IPS-NIHi11 (cell line): ENCODE measurements at places on chromosomes 4 and X.

DNA sequence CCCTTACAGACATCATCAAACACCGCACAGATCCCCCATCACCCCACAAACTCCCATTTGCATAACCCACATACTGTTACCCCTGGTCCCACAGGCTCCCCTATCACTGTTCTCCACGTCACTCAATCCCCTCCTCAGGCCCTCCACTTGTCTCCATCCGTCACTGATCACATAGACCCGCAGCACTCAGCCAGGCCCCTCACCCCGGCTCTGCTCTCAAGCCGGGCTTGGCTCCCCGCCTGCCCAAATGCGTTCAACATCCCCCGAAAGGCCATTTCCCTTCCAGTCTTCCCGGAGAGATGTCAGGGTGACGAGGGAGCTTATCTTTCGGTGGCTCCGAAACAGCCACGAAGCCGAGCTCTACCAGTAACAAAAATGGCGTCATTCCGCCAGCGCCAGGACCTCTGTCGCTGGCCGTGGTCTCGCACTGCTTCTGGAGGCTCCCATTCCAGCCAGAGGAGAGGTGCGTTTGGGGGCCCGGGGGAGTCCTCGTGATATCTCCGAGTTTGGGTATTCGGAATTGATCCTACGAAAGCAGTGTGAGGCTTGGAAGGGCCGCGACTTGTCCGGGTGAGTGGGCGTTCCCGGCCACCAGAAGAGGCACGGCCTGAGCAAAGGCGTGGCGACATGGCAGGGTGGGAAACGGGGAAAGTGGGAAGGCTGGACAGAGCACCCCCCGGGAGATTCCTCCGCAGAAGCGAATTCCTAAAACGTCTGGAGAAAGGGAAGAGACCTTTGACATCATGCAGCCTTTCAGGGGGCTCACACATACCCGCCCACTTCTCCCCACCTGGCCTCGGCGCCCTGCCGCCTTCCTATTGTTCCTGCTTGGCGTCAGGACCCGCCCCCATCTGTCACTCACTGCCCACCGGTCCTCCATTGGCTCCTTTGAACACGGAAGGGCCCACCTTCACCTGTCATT is at the start of gene ZNF630:
Gene ZNF630 (minus strand): TSS at position 577 of the 922 bp plus-strand sequence. CDS start 4,754 bp downstream, outside the sequence.
- peak; percentile 89 for DNase-seq

DNA sequence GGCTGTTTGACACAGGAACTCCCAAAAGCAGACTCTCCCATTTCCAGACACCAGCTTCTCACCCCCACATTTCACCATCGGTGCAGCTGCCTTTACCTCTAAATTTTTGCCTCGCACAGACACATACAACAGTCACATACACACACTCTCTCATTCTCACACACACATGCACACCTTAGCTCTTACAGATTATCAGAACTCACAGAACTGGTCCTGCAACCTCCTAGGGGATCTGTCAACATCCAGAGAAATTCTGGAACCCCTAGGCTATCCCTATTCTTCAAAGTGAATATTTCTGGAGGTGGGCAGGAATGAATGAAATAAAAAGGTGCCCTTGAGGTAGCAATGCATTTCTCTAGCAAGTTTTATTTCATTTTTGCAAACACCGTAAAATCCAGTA is 4.1 kb downstream of the HS6ST2 start:
- DNase-seq = no peak

- DNase-seq = no peak
Observed at GRCh38 chr4:20724915-20725314, 24.7 kb downstream of the PACRGL start.

DNA sequence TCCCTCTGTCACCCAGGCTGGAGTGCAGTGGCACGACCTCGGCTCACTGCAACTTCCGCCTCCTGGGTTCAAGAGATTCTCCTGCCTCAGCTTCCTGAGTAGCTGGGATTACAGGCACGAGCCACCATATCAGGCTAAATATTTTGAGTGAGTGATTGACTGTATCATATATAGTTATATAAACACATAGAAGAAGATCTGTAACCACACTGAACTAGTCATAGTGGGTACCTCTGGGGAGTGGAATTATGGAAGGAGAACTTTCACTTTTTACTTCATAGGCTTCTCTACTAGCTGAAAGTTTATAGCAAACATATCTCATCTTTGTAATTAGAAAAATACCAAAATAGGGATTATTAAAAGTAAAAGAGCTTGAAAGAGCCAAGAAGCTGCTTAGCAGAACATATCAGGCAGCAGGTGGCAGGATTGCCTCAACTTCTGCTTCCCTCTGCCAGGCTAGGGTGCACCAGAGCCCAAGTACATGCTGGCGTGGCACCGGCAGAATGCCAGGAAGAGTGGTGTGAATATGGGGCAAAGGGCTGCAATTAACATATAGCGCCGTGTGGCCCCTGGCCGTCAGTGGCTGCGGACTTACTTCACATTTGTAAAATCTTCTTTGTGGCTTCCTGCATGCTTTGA is 39.5 kb upstream of the CD40LG start:
- DNase-seq = peak; percentile 13

GRCh38 chr4:113695328-113696169 is 66.0 kb downstream of the CAMK2D start:
- DNase-seq = no peak

GRCh38 chrX:9221781-9222180 is 187.9 kb upstream of the FAM9B start:
- DNase-seq = no peak

DNA sequence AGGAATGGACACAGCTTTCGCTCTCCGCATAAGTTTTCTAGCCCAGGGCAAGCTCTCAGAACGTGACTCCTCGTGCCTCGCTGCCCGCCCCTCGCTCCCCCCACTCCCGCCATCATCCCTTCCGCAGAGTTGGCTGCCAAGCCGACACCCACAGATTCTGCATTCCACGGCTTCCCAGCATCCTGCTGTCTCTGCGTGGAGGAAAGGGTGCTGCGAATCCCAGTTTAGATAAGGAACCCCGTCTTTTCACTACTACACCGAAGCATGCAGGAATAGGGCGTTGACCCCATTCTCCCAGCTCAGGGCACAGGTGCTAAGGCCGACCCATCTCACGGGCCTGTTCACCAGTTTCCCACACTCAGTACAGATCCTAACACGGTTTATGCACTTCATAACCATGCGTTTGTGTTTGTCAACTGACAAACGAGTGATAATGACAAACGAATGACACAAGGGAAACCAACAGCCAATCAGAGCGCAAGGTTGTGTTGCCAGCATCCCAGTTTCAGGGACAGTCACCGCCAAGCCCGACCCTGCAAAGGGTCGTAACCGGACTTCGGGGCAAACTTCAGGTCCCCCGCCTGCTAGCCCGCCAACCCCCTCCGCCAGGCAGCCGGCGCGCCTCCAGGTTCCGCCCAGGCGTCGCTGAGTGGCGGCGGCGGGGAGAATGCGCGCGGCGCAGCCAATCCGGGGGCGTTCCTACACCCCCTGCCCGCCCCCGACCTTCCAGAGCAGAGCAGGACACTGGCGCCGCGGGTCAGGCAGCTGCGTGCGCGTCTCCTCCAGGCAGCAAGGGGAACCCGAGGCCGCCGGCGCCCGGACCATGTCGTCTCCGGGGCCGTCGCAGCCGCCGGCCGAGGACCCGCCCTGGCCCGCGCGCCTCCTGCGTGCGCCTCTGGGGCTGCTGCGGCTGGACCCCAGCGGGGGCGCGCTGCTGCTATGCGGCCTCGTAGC is at the start of gene CYP2U1:
Gene CYP2U1 (plus strand): TSS at position 729 of the 954 bp plus-strand sequence. CDS start 95 bp downstream, at position 824.
- DNase-seq = peak; percentile 95

DNA sequence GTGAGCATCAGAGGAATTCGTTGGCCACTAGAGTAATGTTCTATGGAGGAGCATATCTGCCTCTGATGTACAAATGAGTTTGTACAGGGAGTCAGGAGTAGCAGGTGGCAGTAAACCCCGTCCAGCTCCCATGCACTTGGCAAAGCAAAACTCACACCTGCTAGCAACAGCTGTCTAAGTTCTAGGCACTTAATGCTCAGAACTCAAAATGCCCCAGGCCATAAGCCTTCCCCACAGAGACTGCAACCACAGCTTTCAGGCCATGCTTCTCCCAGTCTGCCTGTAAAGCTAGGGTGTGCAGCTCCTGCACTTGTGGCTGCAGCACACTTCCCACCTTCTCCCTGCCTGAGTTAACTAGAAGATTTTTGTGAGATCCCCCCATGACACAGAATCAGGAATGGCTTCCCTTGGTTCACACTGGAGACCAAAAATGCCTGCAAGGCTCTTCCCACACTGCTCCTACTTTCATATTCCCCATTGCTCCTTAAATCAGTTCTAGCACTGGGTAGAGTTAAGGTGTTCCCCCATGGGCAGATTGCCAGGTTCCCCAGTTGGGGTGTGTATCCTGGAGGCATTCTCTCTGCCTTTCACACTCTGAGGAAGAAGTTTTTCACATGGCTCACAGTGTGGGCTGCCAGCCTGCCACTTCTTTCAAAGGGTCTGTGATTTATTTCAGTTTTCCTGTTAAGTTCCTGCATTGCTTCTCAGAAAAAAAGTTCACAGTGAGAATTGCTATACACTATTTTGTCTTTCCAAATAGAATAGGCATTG is 189.9 kb downstream of the STPG2 start:
- no peak for DNase-seq

GRCh38 chr4:101211146-101211553 is 136.2 kb downstream of the PPP3CA start:
- DNase-seq = no peak

- no peak for DNase-seq
Observed at GRCh38 chr4:3452376-3452775, 10.6 kb downstream of the HGFAC start.

- no peak for DNase-seq
Observed at GRCh38 chr4:78876568-78877320, 62.5 kb downstream of the PAQR3 start.

DNA sequence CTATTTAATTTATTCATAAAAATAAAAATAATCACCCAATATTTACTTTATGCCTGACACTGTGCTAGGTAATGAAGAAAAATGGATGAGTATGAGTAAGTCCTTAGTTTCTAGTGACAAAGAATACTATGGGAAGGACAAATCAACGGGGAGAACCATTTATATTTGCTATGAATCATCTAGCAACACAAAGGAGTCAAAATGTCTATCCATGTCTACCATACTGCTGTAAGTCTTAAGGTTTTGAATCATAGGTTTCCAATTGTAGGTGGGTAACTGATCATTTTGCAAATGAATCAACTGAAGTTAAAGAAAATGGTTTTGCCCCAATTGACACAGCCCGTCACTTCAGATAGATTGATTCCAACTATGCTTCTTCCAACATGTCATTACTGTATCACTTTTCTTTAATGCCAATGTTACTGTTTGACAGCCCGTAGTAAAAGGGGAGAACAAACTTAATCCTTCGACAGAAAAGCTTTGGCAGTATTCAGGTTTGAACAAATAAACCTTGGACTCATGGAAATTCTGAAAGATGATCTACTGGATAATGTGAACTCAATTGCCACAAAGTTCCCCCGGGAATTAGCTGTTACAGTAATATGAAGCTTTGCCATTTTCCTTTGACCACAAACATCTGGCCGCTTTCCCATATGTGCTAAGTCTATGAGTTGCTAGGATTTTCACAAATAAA is 3.2 kb downstream of the TDO2 start:
- no peak for DNase-seq

GRCh38 chr4:156786713-156787112 is 184.9 kb downstream of the PDGFC start:
- DNase-seq = no peak

- no peak for DNase-seq
Observed at GRCh38 chrX:100864657-100865391, 9.3 kb downstream of the NOX1 start.

- no peak for DNase-seq
Observed at GRCh38 chr4:152516156-152516555, 19.7 kb downstream of the FBXW7 start.

- DNase-seq = no peak
Observed at GRCh38 chr4:169617306-169617705, 3.1 kb upstream of the CLCN3 start.

DNA sequence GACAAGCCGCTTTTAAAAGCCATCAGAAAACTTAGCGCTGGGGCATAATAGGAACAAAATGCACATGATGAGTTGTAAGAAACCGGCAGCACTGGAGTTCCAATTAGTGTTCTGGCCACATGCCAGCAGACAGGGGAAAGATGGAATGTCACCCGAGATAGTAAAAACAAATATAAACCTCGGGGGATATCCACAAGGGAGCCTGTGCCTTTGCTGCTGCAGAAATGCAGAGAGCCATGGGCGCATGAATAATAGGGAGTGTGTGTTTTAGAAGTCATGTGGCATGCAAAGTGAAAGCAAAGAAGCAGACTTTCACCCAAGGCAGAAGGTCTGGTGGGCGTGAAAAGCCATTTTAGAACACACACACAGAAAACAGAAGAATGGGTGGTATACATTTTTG is 19.1 kb downstream of the GPRASP3 start:
- no peak for DNase-seq

- DNase-seq = peak; percentile 67
Observed at GRCh38 chrX:12901486-12901885, 4.9 kb upstream of the TLR8 start.

DNA sequence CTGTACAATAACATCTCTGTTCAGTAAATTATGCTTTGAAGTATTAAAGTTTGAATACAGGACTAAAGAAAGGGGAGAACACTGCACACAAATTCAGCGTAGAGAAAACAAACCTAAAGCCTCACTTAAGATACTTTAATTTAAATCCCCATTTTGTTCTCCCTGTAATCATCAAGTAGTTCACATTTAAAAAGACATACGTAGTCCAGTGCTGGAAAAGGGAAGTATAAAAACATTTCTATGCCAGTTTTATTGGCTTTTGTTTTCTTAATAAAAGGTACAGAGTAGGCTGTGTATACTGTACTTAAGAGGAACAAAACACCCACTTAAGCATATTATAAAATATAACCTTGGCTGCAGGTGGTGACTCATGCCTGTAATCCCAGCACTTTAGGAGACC is 101.6 kb downstream of the FGF16 start:
- no peak for DNase-seq

GRCh38 chrX:22730542-22730941 is 269.2 kb upstream of the DDX53 start:
- no peak for DNase-seq

- DNase-seq = no peak
Observed at GRCh38 chr4:1288786-1289185, 905 bp upstream of the MAEA start.

- peak; percentile 42 for DNase-seq
Observed at GRCh38 chr4:109560687-109561461, 828 bp downstream of the MCUB start.

GRCh38 chr4:153535772-153536513 is 69.8 kb downstream of the TMEM131L start:
- peak; percentile 68 for DNase-seq

- DNase-seq = no peak
Observed at GRCh38 chr4:7195546-7196287, 3.4 kb downstream of the SORCS2 start.

DNA sequence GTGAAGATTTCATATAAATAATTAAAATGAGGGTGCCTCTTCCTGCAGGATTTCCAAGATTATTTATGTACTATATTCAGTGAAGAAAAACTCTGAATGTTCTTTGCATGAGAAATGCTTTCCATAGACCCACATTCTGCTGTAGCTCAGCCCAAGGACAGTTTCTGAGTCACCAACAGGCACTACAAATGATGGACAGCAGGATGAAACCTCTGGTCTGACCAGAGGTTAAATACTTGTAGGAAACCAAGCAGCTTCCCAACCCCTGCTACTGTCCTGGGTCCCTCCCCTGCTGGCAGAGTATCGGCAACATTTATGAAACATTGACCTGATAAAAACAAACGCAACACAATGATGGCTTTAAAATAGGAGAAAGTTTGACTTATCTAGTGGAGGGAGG is 73.1 kb downstream of the CXXC4 start:
- DNase-seq = no peak
